ENCODE measurements at places on chromosomes 13 and 19. TPM values are rescaled to one million over a fixed set of nuclear protein-coding genes. Genes with fewer than 3 reads are reported as not detected.
A peak's percentile ranks its signal among the peaks of the same experiment; 100 is the strongest.

GRCh38 chr13:44760434-44760833 is 184.3 kb upstream of the TSC22D1 start:
- DNase-seq = no peak

CEACAM1 gene
- 0.69 TPM for total RNA-seq

HSD17B14 gene
- total RNA-seq = 1.7 TPM

DNA sequence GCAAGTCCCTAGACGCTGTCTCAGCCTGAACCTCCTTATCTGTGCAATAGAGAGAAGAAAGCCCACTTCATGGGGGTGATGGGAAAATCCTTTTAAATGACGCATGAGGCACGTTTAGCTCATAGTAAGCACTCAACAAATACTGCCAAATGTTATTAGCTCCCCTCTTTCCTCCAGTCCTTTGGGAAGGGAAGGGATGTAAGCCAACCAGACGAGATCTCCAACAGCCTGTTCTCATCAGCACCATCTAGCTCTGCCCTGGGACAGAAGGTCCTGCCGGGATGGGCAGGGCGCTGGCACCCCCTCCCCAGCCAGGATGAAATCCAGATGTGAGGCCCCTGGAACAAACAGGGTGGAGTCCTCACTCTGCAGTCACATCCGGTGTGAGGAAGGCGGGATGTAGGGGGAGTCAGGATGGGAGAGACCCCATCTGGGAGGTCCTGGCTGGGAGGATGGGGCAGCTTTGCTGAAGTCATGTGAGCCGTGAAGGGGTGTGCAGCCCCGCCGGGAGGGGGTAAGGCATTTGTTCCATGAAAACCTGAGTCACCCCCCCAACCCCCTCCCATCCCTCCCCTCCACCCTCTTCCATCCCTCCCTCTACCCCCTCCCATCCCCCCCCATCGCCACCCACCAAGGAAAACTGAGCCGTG is 4.6 kb downstream of the S1PR2 start:
- DNase-seq = no peak

- DNase-seq = peak; percentile 33
Measured at GRCh38 chr13:73417012-73417615, 358.3 kb downstream of the KLF5 start.

DNA sequence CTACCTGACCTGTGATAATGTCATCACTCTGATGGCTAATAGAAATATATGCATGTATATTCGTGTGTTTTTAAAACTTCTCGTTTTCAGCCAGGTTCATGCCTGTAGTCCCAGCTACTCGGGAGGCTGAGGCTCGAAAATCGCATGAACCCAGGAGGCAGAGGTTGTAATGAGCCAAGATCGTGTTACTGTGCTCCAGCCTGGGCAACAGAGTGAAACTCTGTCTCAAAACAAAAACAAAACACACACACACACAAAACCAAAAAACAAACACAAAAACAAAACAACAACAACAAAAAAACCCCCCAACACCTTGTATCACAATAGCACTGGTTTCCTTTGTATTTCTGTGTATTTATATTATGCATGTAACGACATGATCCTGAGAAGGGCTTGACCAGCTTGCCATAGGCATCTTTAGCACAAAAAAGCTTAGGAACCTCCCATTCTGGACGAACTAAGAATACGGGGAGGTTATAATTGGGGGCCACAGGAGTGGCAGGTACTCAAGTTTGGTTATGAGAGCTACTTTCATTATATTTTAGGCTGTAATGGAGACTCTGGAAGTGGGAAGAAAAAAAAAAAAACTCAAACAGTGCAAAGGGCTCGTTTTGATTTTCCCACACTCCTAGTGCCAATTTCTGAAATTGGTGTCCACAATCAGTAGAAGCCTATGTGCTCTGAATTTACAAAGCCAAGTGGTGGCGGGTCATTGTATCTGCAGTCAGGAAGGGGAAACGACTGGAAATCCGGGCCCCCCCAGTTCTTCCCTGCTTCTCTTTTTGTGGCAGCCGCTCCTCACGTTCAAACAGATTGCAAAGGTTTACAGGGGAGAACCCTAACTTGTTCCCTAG is 1.2 kb upstream of the ACP7 start:
- no peak for DNase-seq

DNA sequence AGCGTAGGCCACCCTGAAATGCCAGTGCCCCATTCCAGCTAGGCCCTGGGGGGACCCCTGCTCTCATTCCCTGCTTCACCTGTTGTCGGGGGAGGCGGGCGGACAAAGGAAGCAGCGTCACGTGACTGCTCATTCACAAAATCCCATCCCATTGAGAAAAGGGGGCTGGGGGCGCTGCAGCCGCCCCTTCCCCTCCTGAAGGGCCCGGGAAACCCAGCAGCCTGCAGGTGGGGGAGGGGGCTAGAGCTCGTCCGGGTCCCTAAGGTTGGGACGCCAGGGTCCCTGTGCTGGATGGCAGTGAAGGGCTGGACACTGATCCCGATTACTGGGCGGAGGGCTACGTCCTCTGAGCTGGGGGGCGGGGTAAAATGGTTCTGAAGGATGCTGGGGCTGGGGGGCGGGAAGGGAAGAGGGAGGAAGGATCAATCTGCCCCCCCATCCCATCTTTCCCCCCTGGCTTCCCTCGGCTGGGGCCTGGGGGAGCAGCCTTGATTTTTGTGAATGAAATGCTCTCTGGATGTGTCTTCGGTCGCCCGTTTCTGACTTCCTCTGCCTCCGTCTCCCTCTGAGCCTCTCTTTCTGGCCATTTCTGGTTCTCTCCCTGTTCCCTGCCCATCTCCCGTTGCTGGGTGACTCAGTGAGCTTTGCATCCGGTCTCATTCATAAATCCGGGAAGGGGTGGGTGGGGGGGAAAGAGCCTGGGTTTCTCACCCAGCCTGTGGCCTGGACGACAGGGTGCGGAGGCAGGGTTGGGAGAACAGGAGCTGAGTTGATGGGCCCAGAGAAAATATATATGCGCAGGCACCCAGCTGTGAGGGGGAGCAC is 816 bp downstream of the SPRED3 start:
- DNase-seq = peak; percentile 75

ZNF565 gene
- 7.9 TPM for total RNA-seq

DNA sequence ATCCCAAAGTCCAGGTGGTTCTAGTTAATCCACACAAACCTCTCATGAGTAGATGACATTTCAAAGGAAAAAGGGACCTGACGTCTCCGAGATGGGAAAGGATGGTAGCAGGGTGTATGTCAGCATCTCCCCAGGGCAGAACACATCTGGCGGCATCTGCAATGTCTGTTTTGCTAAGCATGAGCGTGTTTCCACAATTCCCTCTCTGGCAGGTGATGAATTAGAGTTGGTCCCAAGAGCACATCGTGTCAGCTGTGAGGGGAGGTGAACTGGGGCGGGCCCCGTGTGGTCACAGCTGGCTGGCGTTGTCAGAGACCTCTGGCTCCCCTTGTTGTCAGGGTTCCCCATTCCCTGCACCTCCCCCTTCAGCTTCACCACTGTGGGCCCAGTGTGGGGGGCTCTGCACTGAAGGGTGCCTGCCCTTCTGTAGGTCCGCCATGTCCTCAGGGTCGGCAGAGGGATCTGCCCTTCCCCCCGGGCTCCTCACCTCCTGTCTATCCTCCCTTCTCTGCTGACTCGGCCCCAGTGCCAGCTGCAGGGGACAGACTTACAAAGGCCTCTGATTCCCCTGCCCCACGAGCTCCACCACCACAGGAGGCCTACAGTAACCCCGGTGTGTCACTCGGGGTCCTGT is 58.2 kb downstream of the CDADC1 start:
- no peak for DNase-seq

DNA sequence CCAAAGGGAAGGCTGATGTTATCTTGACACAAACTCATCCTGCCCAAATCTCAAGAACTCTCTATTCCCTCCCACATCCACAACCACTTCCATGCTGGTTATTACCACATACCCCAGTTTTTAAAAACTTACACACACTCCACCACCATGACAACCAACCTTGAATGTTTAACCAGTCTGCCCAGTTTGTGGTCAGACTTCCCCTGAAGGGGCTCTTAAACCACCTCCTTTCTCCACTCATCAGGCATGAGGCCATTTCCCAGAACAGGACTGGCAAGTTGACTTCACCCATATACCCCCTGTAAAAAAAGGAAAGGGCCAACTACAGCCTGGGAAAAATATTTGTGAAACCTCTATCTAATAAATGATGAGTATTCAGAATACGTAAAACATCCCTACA is 12.4 kb upstream of the ZSCAN4 start:
- no peak for DNase-seq

DNA sequence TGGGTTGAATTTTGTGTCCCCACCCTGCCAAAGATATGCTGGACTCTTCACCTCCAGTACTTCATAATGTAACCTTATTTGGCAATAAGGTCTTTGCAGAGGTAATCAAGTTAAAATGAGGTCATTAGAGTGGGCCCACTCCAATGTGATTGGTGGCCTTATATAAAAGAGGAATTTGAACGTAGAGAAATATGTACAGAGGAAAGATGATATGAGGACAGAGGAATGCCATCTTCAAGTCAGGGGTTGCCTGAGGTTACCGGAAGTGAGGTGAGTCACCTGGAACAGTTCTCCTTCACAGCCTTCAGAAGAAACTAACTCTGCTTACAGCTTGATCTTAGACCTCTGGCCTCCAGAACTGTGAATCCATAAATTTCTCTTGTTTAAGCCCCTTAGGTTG is 69.9 kb downstream of the GPC5 start:
- DNase-seq = peak; percentile 8

DNA sequence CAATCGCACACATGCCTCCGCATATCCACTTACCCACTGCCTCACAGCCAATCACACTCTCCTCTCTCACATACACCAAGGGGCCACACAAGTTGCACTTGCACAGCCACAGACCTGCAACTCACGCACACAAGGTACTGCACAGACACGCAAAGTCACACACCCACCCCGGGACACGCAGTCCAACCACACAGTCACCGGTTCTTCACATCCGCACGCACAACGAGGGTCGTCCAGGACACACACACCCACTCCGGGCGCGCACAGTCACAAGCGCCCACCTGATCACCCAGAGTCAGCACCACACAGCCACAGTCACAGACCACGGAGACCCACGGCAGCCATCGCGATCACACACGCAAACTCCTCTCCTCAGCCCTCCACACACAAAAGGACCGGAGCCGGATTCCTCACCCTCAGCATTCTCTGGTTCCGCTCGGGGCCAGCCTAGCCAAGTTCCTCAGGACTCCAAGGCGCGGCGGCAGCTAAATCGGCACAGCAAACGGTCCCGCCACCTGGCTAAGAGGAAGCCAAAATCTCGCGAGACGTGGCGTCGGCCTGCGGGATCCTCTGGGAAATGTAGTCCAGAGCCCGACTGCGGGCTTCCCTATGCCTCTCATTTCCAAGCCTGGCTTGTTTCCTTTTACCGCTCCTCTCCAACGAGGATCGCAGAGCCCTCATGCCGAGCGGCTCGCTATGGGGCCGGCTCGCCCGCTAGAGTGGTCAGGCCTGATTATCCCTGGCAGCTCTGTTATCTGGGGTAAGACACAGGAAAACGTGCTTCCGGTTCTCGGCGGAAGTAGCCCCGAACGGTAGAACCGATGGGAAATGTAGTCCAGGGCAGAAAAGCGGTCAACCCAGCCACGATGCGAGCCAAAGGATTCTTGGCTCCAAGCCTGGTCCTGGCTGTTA is at the start of gene ZNF850:
Gene ZNF850 (minus strand): TSS at position 497 of the 912 bp plus-strand sequence. CDS start 10,201 bp downstream, outside the sequence.
- peak; percentile 83 for DNase-seq

- DNase-seq = peak; percentile 59
Measured at GRCh38 chr19:46967578-46968032, 52.0 kb upstream of the NPAS1 start.

GRCh38 chr13:90984756-90985155 is 362.7 kb upstream of the MIR17HG start:
- no peak for DNase-seq

DNA sequence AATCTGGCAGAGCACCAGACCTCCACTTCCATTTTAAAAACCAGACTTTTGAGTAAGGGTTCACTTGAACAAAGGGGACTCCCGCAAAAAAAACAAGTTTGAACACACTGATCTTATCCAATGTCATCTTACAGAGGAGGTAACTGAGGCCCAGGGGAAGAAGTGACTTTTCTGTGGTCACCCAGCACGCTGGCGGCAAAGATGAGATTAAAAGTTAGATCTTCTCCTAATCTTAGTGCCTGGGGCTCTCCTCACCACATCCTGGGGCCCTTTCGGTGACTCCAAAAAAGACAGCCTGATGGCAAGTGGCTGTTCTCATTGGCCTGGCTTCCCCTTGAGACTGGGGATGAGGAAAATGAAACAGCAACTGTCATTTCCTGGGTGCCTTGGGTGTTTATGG is 101.8 kb upstream of the ZNF98 start:
- DNase-seq = no peak

GRCh38 chr13:40148101-40148500 is 492.6 kb downstream of the COG6 start:
- DNase-seq = no peak

DNA sequence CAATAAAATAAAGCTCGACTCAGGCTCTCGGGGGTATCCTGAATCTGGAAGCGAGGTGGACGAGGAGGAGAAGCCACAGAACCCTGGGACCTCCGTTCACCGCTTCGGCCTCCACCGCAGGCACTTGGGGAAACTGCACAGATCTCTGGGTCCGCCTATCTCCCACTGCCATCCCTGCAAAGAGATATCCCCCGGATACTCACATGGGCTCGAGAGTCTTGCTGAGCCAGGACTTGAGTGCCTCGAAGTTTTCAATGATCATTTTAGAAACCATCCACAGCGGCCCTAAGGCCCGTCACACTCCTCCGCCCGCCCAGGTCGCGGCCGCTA is 589 bp downstream of the RBM26 start:
- DNase-seq = no peak

GRCh38 chr13:33349986-33350826 is 64.7 kb upstream of the STARD13 start:
- no peak for DNase-seq

DNA sequence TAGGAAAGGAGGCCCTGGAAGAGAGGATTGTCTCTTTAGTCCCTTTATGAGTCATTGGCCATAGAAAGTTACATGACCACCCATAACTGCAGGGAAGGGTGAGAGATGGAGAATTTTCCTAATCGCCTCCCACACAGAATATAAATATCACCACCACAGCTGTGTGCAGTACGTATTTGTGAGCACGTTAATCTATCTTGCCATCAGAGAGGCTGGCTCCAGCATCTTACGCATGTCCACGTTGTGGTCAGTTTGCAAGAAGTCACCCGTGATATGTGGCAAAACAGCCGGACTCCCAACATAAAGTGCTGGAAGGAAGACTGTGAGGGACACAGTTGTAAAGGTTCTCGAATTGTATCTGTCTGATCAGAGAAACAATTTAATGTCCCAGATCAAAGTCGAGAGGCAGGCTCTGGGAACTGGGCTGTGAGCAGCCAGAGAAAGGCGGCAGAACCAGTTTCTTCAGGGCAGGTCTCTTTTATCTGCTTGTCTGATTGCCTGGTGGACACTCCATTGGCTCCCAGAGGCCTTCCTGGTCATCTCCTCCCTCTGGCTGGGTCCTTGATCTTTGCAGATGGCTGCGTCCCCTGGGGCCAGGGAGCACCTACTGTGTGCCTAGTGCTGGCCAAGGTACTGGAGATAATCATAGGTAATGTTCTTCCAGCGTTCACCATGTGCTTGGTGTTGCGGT is 74.9 kb downstream of the SIPA1L3 start:
- no peak for DNase-seq
